NCI-H2171 (cell line): ENCODE measurements at places on chromosomes 5 and 9.

GRCh38 chr5:43037636-43038495 lies 2.3 kb downstream of the ANXA2R start:
- DNase-seq, result no peak

- no peak for DNase-seq
These were observed 69.0 kb downstream of the CFAP90 start for GRCh38 chr5:7781899-7782298.

DNA sequence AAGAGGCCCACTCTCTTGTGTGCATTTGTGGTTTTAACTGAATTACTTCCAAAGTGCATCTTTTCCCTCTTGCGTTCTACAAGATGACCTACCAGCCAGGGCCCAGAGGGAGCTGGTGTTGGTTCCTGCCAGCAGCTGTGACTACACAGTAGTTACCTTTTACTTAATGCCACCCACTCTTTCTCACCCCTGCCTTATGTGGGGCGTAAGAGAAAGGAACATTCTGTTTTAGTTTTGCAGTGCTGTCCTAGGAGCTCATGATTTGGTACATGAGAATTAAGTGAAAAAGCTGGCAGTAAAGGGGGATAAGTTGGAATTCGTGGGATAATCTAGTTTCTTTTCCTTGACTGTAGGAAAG lies 45.4 kb downstream of the RCL1 start:
- DNase-seq, result no peak

- DNase-seq, result no peak
These were observed 86.9 kb downstream of the PTPN3 start for GRCh38 chr9:109411069-109411761.

GRCh38 chr5:10745133-10745532 lies 15.9 kb downstream of the DAP start:
- DNase-seq, result no peak

DNA sequence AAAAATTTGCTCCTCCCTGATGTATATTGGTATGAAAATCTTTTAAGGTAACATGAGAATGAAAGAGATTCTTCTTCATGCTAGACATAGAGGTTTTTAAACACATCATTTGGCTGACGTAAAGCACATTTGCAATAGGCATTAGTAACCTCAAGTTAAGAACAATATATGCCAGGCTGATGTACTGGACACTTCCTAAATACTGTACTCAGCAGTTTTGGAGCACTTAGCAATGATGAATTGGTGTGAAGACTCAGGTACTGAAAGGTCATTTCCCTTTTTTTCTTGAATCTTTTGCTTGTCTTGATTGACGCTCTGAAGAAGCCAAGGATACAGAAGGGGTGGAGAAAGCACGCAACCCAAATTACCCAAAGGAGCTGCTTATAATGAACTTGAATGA lies 322.5 kb downstream of the PDE4D start:
- no peak for DNase-seq

GRCh38 chr9:96391021-96391765 lies 7.7 kb upstream of the SLC35D2 start:
- DNase-seq, result no peak

DNA sequence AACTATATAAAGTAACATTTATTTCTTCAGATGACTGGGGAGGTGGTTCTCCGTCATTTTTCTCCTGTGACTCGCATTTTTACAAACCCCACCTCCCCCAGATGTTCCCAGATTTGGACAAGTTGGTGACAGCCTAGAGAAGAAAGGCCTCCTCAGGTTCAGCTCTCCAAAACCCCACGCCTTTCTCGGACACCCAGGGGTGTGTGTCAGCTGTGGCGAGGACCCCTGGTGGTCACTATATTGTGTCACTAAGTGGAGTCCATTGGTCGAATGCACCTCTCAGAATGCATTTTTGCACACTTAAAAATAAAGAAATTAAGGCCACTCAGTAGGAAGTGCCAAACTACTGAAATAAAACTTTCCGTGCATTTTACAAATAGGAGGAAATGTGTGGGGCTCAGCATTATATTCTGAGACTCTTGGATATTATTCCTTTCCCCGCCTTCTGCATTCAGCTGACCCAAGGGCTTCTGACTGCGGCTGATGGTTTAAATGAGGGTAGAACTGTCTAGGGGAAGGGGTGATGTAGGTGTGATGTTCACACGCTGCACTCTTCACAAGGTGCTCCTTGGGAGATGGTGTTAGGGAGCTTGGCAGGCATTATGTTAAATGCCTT lies 47.6 kb downstream of the ACO1 start:
- no peak for DNase-seq

DNA sequence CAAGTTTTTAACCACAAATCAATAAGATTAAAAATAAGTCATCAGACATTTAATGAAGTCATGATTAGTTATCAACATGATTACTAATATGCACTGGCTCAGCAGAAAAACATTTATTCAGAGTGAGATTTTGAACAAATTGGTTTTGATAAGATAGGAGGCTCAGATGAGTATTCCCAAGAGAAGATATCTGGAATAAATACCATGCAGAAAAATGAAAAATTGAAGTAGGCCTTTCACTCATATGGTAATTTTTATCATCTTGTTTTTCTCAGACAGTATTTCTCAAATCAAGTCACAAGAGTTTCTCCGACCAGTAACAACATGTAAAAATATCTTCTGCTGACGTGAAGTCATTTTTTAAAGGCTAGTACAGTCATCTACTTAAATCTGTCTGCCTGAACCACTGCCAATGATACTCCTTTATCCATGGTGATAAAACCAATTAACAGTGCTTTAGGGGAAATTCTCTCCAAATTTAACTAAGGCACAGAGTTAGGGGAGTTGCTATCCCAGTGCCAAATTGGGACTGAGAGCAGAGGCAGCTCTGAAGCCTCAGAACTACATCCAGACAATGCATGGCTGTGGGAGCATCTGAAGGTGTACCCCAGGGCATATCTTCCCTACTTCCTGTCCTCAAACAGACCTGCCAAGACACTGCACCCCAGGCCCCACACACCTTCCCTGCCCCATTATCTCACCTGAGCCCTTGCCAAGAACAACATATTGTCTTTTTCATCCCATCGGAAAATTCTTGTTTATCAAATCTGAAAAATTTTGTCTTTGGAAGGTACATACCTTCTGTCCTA lies 105.5 kb upstream of the TSLP start:
- DNase-seq, result no peak

DNA sequence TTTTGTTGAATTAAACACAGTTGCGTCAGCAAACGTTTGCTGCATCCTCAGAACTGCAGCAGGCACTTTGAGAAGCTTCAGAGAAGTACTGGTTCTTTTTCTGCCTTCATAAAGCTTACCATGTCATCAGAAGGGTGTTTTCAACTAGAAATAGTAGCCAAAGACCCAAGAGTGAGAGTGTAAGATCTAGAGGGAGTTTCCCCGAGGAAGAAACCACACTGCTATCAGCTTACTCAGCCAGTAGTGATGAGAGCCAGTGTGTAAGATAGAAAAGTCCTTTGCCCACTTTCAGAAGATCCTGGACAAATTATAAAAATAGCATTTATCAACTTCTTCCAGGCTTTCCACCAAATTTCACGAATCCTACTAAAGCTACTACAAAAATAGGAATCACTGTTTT lies 154.5 kb downstream of the PAPPA start:
- no peak for DNase-seq
